ENCODE measurements at places on chromosomes 5 and 9.

GRCh38 chr9:122071715-122072114 is 21.4 kb downstream of the TTLL11 start:
- DNase-seq = no peak

- DNase-seq = no peak
These were observed 21.9 kb upstream of the DUSP1 start for GRCh38 chr5:172792701-172793570.

DNA sequence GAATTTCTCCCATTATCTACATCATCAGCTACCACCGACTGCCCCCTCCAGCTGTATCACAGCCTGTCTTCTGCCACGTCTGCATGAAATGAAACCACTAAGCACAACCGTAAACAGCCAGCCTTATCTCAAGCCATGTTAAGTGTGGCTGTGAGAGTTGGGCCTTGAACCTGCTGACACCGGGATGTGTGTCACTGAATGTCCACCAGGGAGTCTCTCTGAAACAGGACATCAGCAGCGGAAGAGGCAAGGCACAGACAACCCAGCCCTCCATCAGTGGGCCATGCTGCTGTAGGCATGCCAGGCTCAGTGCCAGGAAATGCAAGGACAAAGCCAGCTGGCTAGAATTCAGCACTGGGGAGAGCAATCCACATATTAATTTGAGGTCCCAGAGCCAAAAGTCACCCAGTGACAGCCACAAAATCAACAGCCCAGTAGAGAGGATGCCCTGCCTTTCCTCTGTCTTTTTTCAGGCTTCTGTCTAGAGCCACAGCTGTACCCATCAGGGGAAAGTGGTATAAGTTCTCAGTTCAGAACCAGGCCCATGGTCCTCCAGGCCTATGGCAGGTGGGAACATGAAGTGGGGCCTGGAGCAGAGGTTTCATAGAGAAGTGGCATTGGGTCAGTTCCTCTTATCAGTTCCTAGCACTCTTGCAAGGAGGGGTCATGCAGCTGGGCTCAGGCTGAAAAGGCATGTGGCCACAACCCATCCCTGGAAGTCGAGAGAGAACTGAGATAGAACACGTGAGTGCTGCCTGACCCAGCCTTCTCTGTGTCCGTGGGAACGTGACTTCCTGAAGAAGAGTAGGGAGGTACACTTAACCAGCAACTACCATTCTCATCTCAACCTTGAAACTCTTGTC is 199.4 kb downstream of the ESM1 start:
- peak; percentile 12 for DNase-seq

DNA sequence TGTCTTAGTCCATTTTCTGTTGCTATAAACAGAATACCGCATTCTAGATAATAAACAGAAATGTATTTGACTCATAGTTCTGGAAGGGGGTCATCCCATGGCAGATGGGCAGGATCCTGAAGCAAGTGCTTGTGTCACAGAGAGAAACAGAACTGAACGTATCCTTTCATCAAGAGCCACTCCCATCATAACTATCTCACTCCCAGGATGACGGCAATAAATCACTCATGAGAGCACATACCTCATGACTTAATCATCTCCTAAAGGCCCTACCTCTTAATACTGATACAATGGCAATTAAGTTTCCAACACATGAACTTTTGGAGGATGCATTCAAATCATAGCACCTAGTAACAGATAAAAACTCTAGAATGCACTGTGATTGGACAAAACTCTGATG is 142.9 kb downstream of the CAMK4 start:
- no peak for DNase-seq

GRCh38 chr9:114953959-114954358 is 23.6 kb upstream of the TNFSF8 start:
- DNase-seq = no peak

- DNase-seq = no peak
These were observed 127.2 kb downstream of the ENTREP1 start for GRCh38 chr9:69452110-69452782.

DNA sequence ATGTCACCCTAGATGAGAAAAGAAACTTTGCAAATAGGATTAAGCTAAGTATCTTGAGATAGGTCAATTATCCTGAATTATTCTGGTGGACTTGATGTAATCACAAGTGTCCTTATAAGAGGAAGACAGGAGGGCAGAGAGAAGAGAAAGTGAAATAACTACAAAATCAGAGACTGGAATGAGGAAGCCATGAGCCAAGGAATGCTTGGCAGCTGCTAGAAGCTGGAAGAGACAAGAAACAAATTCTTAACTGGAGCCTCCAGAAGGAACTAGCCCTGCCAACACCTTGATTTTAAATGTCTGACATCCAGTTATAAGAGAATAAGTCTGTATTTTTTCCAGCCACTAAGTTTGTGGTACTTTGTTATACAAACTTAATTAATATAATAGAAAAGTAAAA is 480.0 kb downstream of the NR2F1-AS1 start:
- DNase-seq = no peak

- DNase-seq = no peak
These were observed 16.3 kb upstream of the GARNL3 start for GRCh38 chr9:127248241-127248640.

DNA sequence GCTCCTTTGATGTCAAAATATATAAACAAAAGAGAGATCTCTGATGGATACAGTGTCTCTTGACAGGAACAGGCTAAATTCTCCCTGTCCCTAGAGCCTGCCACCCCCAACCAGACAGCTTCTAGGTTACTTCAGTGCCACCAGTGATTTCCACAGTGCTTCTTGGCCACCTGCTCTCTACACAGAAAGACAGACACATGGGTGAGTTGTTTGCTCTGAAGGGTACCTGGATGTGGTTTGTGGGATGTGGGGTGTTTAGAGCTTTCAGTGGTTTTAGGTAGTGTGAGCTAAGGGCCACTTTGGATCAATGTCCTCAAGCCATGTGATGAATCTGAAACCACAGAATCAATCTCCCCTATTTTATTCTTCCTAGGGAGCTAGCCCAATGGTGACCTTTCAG is 125.4 kb downstream of the ANKRD18B start:
- no peak for DNase-seq

GRCh38 chr5:150329038-150329437 is 26.3 kb upstream of the ARSI start:
- DNase-seq = no peak

DNA sequence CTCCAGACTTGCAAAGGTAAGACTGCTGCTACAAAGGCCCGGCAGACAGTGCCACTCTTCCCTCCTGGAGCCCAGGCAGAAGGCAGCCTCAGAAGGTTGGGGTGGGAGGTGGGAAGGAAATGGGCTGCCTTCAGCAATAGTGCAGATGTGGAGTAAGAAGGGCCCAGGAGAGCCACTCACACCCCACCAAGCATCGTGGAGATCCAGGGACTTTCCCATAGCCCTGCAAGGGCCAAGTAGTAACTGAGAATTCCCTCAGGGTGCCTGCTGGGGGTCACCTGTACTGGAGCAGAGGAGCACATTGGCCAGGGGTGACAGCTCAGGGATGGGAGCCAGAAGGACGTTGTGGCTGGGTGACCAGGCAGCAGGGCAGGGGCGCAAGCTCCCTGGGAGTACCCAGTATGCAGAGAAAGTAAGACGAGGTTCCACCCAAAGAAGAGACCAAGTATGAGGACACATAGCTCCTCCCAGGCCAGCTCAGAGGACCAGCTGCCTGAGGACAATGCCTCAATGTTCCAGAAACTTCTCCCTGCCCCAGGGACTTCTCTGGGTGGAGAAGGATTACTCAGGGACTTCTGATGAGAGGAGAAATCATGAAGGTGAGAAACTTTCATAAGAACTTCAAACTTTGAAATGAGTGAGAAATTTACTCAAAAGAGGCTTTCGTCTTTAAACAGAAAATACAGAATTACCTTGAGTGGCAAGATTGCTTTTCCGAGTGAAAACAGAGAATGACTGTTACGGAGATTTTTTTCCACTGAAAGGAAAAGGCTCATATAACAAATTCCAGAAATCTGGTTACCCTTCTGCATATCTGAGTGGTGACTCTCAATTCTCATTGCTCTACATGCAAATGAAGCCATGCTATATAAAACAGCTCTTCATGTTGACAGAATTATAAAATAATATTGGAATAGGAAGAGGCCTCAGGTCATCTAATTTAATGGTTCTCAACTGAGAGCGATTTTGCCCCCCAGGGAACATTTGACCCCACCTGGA is 87.9 kb upstream of the TRIO start:
- DNase-seq = no peak

All from hypothalamus (tissue), 51 donors.